ENCODE measurements at places on chromosomes 5 and 9.

DNA sequence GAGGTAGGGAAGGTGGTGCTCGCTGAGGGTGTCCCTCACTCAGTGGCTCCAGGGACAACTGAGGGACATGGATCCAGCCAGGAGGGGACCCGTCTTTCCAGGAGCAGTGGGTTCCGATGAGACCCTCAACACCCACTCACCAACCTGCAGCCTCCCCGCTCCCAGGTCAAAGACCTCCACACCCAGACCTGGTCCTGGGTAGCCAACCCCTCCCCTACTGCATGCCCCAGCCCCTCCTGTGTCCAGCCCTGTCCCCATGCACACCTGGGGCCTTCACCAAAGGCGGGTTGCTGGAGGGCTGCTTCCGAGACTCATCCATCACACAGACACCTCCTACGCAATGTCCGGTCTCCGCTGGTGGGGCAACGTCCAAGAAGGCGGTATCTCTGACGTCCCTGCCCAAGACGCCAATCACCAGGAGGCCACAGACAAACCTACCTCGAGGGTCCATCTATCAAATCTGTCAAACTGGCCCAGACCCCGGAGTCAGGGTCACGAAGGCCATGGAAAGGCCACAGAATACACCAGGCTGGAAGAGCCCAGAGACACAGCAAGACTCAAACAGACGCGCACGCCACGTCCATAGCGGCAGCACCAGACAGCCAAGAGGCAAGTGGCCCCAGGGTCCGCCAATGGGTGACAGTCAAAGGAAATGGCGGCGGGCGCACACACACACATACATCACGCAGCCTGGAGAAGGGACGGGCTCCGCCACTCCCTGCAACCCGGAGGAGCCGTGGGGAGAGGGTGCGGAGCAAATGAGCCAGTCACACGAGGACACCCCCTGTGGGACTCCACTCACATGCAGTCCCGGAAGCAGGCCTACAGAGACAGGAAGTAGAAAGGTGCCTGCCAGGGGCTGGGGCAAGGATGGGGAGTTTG, 10.8 kb downstream of the NACC2 start:
- no peak for DNase-seq

GRCh38 chr9:135580664-135581380, 19.3 kb downstream of the PAEP start:
- DNase-seq, result no peak

GRCh38 chr9:85909390-85909789, 31.6 kb upstream of the NAA35 start:
- DNase-seq, result no peak

DNA sequence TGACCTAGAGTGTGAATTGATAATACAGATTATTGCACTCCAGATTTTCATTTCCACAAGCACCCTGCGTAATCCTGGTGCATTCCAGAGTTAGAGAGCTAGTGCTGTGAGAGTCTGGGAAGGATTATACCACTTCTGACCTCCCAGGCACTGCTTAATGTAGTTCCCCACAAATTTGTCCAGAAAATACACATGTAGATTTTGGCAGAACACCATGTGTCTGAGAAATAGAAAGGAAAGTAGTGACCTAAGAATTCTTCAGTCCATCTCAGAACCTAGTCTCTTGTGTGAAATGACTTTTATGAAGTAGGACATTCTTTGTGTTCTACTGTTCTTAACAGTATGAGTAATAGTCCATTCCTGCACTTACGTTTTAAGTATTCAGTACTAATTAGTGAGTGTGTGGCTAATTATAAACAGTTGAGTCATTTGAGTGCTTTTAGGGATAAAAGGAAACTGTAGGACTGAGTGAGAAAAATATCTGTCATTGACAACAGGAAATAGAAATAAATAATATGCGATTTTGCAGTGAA, 27.8 kb upstream of the PTPDC1 start:
- no peak for DNase-seq

- no peak for DNase-seq
Measured at GRCh38 chr5:66329078-66329477, 185.0 kb downstream of the SREK1 start.

- no peak for DNase-seq
Measured at GRCh38 chr9:131704141-131704983, 35.5 kb downstream of the RAPGEF1 start.

GRCh38 chr5:83721953-83722901, 1.6 kb upstream of the HAPLN1 start:
- peak; percentile 39 for DNase-seq

- DNase-seq, result no peak
Measured at GRCh38 chr5:123046222-123046621, 9.7 kb upstream of the PPIC start.

DNA sequence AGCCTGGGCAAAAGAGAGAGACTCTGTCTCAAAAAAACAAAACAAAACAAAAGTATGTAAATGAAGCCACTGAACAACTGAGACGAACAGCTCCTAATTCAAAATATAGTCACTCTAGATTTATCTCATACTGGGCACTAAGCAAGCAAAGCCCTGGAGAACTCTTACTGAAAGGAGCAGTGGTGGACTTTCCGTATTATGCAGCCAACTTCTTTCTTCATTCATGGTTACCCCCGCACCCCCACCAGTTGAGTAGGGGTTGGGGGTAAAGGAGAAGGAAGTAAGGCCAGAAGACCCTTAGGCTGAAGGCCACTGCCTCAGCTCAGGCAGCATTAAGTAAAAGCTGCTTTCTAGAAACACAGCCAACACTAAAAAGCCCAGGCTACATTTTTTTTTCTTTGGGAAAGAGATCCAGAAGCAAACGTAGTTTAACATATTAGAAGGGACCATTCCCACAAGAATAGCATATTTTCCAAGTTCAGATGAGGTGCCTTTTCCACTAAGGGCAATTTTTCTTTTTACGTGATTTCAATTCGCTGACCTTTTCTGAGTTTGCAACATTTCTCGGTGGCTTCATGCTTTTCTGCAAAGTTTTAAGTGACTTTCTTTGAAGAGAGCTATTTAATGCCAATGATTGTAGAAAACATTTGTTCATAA, 55.3 kb downstream of the MAPKAP1 start:
- no peak for DNase-seq

DNA sequence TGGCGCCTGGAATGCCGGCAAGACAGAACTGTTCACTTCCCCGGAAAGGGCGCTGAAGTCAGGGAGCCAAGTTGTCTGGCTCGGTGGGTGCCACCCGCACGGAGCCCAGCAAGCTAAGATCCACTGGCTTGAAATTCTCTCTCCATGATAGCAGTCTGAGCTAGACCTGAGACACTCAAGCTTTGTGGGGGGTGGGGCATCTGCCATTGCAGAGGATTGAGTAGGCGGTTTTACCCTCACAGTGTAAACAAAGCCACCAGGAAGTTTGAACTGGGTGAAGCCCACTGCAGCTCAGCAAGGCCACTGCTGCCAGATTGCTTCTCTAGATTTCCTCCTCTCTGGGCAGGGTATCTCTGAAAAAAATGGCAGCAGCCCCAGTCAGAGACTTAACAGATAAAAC, 277.4 kb downstream of the SLCO4C1 start:
- no peak for DNase-seq

Data from NCI-H2081 treated with DMSO at 0.1 percent for 48 hours (cell line).